ENCODE measurements at places on chromosomes 5 and 9.

- DNase-seq, result no peak
Observed at GRCh38 chr5:135718651-135719050, 115.8 kb upstream of the SLC25A48 start.

DNA sequence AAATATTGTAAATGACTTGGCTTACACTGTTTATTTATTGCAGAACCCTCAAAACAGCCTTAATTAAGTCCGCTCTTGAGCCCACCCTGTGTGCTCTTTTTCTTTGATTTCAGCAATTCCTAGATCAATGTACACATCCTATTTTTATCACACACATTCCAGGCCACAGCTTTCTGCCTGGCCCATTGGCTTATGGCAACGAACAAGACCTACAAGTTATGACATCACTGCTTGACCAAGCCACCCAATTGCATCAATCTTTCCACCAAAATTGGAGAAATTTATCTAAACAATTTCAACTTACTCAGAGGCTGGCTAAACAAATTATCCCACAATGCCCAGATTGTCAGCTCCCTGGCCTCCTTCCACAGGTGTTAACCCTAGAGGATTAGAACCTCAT is 158.4 kb downstream of the CPLANE1 start:
- DNase-seq, result no peak

GRCh38 chr5:140348104-140348503 is 1.7 kb upstream of the HBEGF start:
- DNase-seq, result no peak

- DNase-seq, result no peak
Observed at GRCh38 chr5:122499585-122499984, 187.5 kb downstream of the SNCAIP start.

DNA sequence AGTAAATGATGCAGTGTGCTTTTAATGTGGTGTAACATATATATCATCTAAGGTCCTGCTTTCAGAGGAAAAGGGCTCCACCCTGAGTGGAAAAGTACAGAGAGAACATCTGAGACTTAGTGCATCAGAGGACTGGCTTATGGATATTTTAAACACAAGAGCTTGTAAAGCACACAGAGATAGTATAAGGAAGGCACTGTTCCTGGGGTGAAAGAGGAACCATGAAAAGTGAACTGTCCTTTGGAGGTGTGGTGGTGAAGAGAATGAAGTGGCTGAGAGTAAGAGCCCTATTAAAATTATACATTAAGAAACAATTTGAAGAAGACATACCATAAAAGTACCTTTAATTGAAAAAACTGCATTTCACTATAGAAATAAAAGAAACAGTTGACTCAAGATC is 68.9 kb downstream of the CSF2 start:
- DNase-seq, result no peak

DNA sequence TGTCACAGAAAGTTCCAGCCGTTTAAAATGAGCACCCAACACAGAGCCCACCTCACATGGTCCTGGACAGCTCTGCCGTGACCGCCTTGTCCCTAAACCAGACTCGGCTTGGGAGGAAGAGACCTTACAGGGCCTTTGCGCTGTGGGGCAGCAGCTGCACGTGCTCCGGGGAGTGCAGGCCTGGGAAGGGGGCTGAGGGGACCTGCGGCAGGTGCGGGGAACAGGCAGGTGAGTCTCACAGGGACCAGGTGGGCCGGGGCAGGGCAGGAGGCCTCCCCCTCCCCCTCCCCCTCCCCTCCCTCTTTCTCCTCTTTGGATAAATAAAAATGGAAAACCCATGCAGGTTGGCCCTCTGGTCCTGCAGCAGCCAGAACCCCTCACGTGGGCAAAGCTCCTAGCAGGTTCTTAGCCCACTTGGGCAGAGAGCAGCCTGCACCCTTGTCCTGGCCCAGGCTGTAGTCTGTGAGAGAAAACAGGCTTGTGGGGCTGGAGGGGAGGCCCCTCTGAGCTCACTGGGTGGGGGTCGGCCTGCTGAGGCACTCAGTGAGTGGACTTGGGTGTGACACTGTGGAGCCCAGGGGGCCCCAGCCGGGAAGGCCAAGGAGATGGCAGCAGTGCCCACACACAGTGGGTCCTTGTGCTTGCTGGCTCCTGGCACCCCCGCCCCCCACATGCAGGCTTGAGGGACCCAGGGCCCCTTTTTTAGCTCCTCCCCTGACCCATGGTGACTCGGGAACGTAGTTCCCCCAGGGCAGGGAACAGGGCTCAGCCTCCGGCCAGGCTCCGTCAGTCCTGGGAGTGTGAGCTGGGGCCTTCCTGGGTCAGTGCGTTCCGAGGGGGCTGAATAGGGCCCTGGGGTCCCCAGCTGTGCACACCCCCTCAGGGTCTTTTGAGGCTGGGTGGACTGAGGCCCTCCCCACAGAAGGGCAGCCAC is 40.0 kb upstream of the CACNA1B start:
- DNase-seq, result no peak

- DNase-seq, result no peak
Observed at GRCh38 chr9:4382722-4383317, 83.0 kb upstream of the GLIS3 start.

GRCh38 chr5:136242136-136242535 is 49.2 kb upstream of the SMIM32 start:
- DNase-seq, result no peak

DNA sequence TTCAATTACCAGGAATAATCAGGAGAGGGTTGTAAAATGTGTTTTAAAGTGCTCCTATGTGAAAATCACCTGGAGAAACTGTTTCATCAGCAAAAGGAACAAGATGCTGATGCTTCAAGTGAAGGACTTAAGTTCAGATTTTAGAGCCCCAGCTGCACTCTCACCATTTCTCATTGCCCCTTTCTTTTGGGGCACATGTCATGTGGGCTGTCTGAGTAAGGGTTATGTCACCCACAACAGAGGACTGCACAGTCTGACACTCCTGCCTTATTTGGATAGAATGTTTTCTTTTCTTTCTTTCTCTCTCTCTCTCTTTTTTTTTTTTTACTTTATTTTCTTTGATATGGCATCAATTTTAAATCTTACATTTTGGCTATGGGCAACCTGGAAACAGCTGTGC is 204.1 kb upstream of the EFNA5 start:
- DNase-seq, result no peak

GRCh38 chr5:43312699-43313034 is 545 bp downstream of the HMGCS1 start:
- DNase-seq, result no peak

- DNase-seq, result no peak
Observed at GRCh38 chr5:8034852-8035251, 165.9 kb downstream of the MTRR start.

GRCh38 chr5:110377361-110377760 is 349.1 kb downstream of the TMEM232 start:
- no peak for DNase-seq

DNA sequence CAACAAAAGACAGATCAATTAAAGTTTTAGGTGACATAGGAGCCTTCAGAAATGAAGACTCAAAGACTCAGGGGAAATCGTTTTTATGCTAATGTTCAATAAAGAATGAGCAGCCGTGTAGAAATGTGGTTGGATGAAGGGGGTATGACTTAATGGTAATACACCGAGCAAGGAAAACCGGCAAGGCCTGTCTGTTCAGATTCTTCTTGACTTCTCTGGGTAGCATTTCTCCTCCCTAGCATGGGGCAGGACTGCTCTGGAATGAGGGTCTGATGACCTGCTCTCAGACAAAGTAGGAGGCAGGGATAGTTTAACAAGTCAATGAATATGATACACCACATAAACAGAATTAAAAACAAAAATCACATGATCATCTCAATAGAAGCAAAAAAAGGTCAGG is 487.4 kb downstream of the ZNF608 start:
- DNase-seq, result no peak

- DNase-seq, result no peak
Observed at GRCh38 chr5:116058346-116058936, 26.2 kb downstream of the ARL14EPL start.
